Osteoblast (primary cell): ENCODE measurements at places on chromosomes 5 and 9. TPM values are rescaled to one million over a fixed set of nuclear protein-coding genes. Genes with fewer than 3 reads are reported as not detected.
A peak's percentile ranks its signal among the peaks of the same experiment; 100 is the strongest.

DNA sequence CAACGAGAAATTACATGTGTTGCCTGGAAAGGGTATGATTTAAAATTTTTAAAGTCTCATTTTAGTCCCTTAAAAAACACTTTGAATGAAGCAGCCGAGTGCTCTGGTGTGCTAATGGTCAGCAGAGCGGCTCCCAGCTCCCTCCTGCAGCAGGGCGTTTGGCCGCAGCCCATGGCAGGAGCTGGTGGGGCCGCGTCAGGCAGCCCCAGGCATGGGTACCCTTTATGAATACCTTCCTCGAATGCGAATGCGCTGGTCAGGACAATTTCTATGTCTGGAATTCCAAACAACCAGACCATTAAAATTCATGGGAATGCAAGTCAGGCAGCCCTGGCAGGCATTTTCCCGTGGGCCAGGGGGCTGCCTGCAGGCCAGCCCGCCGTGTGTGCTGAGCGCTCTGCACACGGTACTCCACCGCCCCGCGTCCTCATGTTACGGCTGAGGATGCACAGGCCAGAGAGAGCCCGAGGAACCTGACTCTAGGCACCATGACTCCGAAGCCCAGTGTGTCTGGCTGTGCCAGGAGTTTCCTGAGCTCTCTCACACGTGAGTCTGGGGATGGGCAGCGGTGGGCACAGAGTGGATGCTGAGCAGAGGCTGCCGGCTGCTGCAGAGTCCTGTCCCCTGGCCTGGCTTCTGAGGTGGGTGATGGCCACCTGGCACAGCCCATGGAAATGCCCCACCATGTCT lies 123.7 kb downstream of the WNK2 start:
- DNase-seq: peak; percentile 79

- peak; percentile 74 for DNase-seq
Observed at GRCh38 chr5:154740957-154741356, 14.2 kb upstream of the LARP1 start.

DNA sequence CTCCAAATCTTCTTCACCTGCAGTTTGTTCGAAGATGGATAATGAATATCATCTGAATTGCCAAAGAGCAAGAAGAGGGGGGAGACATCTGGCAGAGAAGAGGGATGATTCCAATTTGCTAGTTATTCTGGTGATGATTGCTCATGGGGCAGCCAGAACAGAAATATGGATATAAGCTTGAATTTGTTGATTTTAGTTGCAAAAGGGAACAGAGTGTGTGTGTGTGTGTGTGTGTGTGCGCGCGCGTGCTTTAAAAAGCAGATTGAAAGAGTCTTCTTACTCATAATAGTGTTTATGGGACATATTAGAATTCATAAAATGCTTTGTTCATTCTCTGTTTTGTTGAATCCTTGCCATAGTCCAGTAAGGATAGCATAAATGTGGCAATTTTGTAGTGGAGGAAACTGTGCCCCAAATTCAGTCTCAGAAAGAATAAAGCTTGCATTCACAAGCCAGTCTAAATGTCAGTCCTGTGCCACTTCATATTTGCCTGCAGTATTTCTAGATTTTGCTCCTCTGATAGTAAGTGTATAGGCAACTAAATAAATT lies 436.3 kb upstream of the KLF4 start:
- no peak for DNase-seq

ZFP2 gene
- total RNA-seq: 1.2 and 1.4 TPM in 2 replicates

SPDL1 gene
- total RNA-seq: 10.9 and 14.7 TPM in 2 replicates

GMCL2 gene
- total RNA-seq: not detected in 2 replicates
